ENCODE measurements at places on chromosomes 13 and 19. TPM values are rescaled to one million over a fixed set of nuclear protein-coding genes. Genes with fewer than 3 reads are reported as not detected.

The CDX2 gene
- total RNA-seq: not detected

- no peak for DNase-seq
Measured at GRCh38 chr19:53517114-53517741, 20.7 kb upstream of the ZNF331 start.

- no peak for DNase-seq
Measured at GRCh38 chr13:38685974-38686576, 802 bp upstream of the FREM2 start.

- no peak for DNase-seq
Measured at GRCh38 chr19:34145741-34146202, 26.5 kb upstream of the LSM14A start.

The ISYNA1 gene
- total RNA-seq: 26.0 TPM

DNA sequence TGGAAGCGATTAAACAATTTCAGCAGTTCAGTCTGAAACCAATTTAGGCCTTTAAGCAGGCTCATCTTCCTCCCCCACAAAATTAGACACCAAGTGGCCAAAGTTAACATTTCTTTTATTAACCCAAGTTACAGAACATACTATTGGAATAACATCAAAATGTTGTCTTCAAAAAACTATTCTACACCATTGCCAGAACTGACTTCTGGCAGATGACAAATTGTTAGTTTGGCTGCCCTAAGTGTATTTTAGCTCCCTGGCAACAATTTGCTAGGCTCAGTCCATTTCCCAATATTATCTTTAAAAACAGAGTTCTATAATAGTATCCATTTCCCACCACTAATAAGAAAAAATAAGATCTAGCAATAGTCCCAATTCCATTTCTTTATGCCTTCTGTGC lies 107.8 kb downstream of the SGCG start:
- DNase-seq: no peak

GRCh38 chr13:101624210-101624922 lies 171.9 kb downstream of the ITGBL1 start:
- DNase-seq: no peak

The TDRD3 gene
- total RNA-seq: 40.2 TPM

The CGB8 gene
- not detected for total RNA-seq

The NLRP4 gene
- not detected for total RNA-seq

The ERICH4 gene
- total RNA-seq: not detected

The ALOX5AP gene
- 13.6 TPM for total RNA-seq

Data from Right ventricle myocardium inferior (tissue), 1 donor.